NCI-H1048 (cell line): ENCODE measurements at places on chromosomes 1 and 21.

DNA sequence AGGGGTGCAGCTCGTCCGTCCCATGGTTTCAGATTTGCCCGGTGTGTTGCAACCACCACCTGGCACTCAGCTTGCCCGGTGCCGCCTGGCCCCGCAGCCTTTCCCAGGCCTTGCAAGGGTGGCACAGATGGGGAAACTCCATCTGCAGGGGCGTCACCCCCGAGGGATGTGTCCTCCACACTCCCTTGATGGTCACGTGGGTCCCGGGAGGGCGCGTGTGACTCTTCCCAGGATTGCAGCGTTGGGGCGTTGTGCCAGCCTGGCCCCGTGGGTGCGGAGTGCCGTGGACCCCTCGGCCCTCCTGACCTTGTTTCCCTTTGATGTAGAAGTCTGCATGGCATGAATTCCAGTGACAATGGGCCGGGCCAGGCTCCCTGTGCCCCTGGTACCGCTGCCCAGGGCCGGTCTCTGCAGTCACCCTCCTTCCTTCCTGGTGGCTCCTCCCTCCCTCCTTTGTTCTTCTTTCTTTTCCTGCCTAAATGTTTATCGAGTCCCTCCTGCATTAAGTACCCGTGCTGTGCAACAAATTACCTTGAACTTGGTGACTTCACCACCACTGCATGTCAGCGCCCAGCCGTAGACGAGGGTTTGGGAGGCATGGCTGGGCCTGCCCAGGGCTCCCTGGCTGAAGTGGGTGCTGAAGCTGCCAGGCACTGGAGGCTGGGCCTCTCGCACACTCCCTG, 22.9 kb downstream of the RRP1 start:
- no peak for DNase-seq

GRCh38 chr1:178916448-178917174, 45.7 kb upstream of the ANGPTL1 start:
- no peak for DNase-seq

DNA sequence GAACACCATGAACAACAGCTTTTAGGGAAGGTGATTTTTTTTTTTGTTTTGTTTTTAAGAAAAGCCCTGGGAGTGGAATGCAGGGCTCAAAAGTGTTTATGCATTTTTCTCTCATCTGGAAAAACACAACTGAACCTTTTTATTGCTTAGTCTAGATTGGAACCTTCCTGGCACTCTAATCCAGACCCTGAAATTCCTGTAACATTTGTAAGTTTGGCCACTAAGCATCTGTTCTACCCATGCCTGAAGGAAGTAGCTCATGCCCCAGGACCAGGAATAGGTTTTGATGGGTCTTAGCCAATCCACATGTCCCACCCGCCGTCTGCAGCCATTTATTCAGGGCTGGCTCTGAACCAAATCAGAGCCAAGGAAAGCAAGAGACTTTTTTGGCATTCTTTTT, 39.7 kb upstream of the SLC2A1 start:
- no peak for DNase-seq

DNA sequence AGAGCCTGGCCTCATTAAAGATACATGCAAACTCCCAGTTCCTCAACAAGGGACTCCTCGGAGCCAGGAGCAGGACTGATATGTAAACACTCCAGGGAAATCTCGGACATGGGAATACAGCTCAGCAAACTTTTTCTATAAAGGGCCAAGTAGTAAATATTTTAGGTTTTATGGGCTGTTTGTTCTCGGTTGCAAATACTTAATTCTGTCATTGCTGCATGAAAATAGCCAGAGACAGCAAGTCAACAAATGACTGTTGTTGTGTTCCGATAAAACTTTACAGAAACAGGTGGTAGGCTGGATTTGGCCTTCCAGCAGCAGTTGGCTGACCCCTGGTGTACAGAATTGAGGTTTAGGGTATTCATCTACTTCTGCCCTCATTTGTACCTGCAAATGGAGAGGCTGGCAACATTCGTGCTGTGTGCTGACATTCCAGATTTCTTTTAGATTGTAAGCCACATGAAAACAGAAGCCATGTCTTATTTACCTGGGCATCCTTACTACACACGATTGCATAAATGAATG, 360.3 kb downstream of the NTNG1 start:
- DNase-seq: no peak

DNA sequence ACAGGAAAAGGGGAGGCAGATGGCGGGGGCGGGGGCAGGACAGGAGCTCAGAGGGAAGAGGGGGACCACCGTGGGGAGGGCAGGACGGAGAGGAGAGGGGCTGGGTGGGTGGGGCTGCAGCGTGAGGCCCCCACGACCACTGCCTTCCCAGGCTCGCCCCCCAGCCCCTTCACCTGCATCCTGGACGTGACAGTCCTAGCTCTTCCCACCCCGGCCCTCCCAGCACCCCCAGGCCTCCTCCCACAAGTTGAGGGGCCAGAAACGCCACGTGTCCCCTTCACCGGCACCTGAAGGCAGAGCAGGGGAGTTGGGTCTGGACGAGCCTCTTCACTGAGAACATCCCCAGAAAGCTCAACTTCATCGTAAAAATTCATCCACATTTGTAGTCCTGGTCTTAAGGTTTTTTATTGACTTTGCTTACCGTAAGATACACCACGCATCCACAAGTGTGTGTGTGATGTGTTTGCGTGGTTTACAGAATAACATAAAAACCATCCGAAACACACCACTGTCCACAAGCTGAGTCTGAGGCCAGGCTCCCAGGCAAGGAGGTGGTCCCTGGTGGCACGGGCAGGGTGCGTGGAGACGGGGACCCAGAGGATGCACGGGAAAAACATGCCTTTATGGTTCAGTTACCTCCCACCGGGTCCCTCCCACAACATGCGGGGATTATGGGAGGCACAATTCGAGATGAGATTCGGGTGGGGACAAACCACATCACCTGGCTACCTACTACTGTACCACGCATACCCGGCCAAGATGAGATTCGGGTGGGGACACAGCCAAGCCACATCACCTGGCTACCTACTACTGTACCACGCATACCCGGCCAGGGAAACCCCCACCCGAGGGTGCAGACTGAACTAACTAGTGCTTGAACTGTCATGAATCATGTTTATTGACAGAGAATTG, 13.9 kb upstream of the COL18A1 start:
- DNase-seq: no peak

DNA sequence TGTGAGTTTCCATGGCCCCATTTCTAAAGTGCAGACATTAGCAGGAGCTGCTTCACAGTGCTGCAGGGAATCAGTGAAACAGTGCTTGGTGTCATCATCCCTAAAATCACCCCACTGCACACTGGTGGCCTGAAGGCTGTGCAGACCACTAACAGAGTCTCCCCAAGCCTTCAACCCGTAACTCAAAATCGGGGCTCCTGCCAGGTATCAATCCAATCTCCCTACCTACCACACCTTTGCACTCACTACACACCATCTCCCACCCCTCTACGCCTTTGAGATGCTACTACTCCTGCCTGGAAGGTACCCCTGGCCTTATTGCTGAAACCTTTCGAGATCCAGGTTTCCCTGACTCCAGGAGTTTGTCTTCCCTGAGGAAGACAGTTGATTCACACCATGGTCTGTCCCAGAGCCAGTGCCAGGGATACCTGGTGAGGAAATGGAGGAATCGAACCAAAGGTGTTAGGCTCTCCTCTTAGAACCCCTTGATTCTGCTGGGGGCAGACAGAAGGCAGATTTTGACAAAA, 25.5 kb downstream of the SLC2A1 start:
- DNase-seq: no peak

GRCh38 chr1:110259770-110260169, 49.7 kb downstream of the KCNC4 start:
- DNase-seq: no peak

DNA sequence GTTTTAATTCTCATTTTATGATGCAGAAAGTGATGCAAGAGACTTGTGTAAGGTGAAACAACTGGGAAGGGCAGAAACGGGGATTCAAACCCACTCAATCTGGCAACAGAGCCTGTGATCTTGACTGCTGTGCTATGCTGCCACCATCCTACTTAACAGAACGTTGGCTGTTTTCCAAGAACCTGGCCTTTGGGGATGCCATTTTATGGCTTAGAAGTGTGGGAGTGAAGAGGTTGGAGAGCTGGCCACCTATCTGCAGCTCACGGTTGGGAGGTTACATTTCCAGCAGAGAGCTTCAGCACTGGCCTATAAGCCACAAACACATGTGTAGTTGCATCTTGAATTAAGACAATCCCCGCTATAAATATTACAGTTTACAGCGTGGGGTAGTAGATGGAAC, 235.3 kb downstream of the PRDM2 start:
- no peak for DNase-seq

GRCh38 chr1:36092166-36092797, 3.6 kb downstream of the ADPRS start:
- no peak for DNase-seq

- no peak for DNase-seq
Observed at GRCh38 chr1:58781541-58782177, 2.2 kb downstream of the JUN start.

DNA sequence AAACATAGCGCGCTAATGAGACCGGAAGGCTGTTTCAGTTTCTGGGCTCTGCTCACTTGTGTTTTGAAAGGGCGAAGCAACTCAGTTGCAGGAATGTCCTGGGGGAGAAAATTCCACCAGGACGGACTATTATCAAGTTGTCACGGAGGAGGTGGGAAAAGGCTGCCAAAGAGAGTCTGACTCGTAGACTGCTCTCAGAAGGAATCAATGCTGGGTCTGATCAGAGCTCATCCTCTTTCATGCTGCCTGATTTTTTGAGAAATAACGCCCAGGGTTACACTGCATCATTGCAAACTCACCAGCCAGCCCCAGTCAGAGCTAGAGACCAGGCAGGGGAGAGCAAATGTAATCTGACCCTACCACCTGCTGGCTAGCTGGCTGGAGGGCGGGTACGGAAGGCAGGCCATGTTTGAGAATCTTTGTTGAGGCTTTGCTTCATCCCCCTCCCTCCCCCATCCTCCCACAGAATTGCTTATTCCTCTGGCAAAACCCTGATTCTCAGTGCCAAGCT, 36.4 kb upstream of the BCL9 start:
- no peak for DNase-seq

DNA sequence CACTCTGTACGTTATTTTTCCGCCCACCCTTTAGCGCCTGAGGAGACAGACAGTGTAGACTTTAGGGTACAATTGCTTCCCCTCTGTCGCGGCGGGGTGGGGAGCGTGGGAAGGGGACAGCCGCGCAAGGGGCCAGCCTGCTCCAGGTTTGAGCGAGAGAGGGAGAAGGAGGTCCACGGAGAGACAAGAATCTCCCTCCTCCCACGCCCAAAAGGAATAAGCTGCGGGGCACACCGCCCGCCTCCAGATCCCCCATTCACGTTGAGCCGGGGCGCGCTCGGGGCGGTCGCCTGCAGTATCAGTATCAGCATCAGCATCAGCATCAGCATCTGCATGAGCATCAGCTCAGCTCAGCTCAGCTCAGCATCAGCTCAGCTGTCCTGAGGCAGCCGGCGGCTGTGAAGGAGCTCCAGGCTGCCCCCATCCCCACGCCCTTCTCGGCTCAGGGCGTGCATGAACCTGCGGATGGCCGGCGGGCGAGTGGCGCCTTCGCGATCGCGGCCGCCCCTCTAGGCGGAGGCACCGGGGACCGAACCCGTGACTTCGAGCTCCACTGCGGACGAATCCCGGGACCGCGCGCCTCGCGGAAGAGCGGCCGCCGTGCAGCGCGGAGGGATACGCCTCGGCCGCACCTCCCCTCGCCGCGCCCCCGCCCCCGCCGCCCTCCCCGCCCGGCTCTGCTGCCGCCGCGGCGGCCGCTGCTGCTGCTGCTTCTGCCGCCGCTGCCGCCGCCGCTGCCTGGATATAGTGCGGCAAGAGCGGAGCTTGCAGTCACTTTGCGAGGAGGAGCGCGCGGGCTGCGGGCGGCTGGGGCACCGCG, at the start of gene NCAM2:
Gene NCAM2 (plus strand): TSS at position 774 of the 820 bp plus-strand sequence.
- DNase-seq: no peak

DNA sequence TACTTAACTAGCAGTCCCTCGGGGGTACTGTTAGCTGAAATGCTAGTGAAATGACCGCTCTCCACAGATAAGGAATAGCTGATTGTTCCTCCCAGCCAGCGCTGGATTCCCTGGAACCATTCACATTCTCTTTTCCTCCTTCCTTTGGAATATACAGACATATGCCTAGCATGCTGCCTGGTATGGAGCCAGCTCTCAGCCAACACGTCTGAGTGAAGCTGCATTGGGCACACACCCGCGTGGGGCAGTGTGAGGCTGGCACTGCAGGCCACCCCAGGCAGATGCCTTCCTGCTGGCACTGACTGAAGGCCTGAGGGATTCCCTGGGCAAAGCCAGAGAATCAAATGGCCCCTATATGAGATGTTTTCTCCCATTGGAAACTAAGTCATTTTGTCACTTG, 66.7 kb downstream of the TLR5 start:
- DNase-seq: no peak

DNA sequence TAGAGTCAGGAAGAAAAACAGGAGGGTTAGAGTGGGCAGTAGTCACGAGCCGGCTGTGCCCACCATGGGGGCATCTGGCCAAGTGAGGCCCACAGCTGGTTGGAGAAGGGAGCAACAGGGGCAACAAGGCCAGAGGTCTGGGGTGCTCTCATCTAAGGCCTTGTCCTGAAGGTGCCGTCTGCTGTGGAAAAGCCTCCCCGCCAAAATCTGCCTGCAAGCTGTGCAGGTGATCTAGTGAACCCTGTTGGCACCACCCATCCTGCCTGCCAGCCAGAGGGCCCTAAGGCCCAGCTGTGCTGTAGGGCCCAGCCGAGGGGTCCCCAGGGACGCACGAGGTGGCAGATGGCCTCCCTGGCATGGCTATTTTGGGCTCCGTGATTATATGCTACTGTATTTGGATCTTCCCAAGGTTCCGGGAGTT, 51.3 kb downstream of the LGR6 start:
- no peak for DNase-seq

DNA sequence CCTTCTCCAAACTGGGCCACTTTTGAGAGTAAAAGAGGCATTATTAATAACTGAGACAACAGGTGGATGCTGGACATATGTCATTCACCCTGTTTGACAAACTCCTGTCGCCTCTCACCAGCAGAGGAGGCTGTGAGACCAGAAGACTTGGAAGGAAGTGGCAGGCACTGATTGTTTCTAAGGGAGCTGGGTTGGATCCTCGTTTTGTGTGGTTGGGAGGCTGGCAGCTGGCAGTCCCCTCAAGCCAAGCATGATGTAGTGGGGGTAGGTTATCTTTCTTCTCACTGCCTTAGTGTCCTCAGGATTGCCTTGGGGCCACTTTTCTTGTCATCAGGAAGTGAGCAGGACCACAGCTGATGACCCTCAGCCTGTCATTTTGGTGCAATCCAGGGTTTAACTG, 86.5 kb upstream of the KCNJ15 start:
- DNase-seq: no peak

DNA sequence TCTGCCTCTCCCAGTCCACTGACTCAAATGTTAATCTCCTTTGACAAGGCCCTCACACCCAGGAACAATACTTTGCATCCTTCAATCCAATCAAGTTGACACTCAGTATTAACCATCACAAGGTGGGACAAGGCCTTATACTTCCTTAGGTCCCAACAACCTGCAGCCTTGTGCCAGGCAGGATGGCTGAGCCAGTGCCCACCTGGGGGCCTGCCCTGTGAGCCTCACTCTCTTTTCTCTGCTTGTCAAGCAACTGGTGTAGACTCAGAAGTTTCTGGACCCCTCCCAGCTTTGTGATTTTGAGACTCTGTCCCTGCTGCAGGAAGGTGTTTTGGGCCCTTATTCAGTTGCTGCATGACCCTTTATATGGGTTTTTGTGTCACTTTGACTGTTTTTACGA, 310.0 kb upstream of the C1orf174 start:
- DNase-seq: no peak
